ENCODE measurements at places on chromosomes 13 and 19. TPM values are rescaled to one million over a fixed set of nuclear protein-coding genes. Genes with fewer than 3 reads are reported as not detected.

ZNF253 gene
- 11.0 TPM for total RNA-seq

DNA sequence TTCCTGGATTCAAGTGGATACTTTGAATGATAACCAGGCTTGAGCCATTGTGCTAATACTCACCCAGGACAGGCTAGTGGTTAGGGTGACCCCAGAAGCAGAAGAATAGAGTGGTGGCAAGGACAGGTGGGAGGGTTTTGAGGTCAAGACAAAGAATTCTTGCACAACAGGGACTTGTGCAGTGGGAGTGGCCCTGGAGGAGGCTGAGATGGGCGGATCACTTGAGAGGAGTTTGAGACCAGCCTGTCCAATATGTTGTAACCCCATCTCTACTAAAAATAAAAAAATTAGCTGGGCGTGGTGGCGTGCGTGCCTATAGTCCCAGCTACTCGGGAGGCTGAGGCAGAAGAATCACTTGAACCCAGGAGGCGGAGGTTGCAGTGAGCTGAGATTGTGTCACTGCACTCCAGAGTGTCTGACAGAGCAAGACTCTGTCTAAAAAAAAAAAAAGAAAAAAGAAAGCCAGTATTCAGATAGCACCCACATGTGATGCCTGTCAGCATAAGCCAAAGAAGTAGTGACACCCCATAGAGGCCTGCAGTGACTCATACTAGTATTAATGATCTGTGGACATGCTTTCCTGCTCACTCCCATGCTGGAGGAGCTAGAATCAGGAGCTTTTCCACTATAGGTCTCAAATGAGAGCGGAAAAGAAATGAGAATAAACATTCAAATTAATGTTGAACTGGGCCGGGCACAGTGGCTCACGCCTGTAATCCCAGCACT is 78.7 kb downstream of the RNF17 start:
- no peak overlapping the region for H3K4me3 ChIP-seq
- H3K27ac ChIP-seq = no peak overlapping the region
- no peaks in the 10 kb centered on the region for H3K27me3 ChIP-seq
- no peaks in the 10 kb centered on the region for H3K36me3 ChIP-seq

DNA sequence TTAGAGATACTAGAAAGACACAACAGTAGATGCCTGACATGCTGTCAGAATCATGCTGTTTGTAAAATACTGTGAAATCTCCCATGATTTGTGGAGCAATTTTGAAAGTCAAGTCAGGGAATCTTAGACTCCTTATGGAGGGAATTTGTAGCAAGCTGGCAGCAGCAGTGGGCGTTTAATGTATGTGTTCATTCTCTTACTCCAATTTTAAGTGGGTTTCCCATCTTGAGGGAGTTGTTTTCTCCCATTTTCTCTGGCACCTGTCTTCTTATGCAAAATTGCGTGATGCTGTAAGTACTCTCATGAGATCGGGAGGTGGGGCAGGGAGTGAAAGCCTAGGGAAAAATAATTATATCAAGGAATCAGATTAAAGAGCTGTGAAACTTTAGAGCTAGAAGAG is 16.0 kb upstream of the GTF2F2 start:
- H3K27ac ChIP-seq = no peak overlapping the region
- no peak overlapping the region for H3K4me3 ChIP-seq
- no peak for DNase-seq
- H3K27me3 ChIP-seq = peaks cover 9% of the 10 kb centered on the region
- peaks cover 4% of the 10 kb centered on the region for H3K4me1 ChIP-seq
- no peaks in the 10 kb centered on the region for H3K36me3 ChIP-seq

- H3K27me3 ChIP-seq = no peaks in the 10 kb centered on the region
- peaks cover 1% of the 10 kb centered on the region for H3K36me3 ChIP-seq
- DNase-seq = no peak
- no peak overlapping the region for H3K27ac ChIP-seq
Observed at GRCh38 chr19:33811736-33812387, 15.2 kb downstream of the KCTD15 start.

- no peaks in the 10 kb centered on the region for H3K4me1 ChIP-seq
- DNase-seq = no peak
- H3K4me3 ChIP-seq = no peak overlapping the region
- H3K36me3 ChIP-seq = no peaks in the 10 kb centered on the region
- no peak overlapping the region for H3K27ac ChIP-seq
Observed at GRCh38 chr19:33832633-33833032, 36.0 kb downstream of the KCTD15 start.

BBC3 gene
- 14.6 TPM for total RNA-seq

- H3K36me3 ChIP-seq = no peaks in the 10 kb centered on the region
- no peak for DNase-seq
- H3K27ac ChIP-seq = no peak overlapping the region
- no peak overlapping the region for H3K4me3 ChIP-seq
- H3K4me1 ChIP-seq = no peaks in the 10 kb centered on the region
Observed at GRCh38 chr13:68806125-68806524, 1301.5 kb upstream of the ATXN8OS start.

- H3K36me3 ChIP-seq = no peaks in the 10 kb centered on the region
- no peak overlapping the region for H3K27ac ChIP-seq
- no peaks in the 10 kb centered on the region for H3K4me1 ChIP-seq
- H3K27me3 ChIP-seq = no peaks in the 10 kb centered on the region
Observed at GRCh38 chr13:61252213-61252612, 163.4 kb downstream of the PCDH20 start.

MBD3L3 gene
- total RNA-seq = not detected

DNA sequence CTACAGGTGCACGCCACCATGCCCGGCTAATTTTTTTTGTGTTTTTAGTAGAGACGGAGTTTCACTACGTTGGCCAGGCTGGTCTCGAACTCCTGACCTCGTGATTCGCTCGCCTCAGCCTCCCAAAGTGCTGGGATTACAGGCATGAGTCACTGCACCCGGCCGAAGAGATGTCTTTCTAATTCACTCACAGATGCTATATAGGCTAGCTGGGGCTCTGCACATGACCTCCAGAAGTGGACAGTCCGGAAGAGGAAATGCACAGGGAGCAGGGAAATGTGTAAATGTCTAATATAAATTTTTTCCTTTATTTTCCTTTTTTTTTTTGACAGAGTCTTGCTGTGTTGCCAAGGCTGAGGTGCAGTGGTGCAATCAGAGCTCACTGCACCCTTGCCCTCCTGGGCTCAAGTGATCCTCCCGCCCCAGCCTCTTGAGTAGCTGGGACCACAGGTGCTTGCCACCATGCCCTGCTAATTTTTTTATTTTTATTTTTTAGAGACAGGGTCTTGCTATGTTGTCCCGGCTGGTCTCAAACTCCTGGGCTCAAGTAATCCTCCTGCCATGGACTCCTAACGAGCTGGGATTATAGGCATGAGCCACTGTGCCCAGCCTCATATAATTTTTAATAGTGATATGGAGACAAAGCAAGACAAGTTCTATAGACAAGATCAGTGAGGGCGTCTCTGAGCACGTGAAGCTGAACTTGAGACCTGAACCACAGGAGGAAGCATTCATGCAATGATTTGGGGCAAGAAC is 8.4 kb downstream of the GIPC1 start:
- H3K27me3 ChIP-seq = no peaks in the 10 kb centered on the region
- H3K27ac ChIP-seq = no peak overlapping the region
- peaks cover 6% of the 10 kb centered on the region for H3K36me3 ChIP-seq
- no peak for DNase-seq

- peaks cover 64% of the 10 kb centered on the region for H3K27me3 ChIP-seq
- no peak overlapping the region for H3K4me3 ChIP-seq
- no peak for DNase-seq
- H3K4me1 ChIP-seq = peaks cover 18% of the 10 kb centered on the region
Observed at GRCh38 chr19:18226956-18227780, 930 bp upstream of the PDE4C start.

TMIGD2 gene
- total RNA-seq = 2.6 TPM

- H3K4me3 ChIP-seq = no peak overlapping the region
- H3K4me1 ChIP-seq = peaks cover 18% of the 10 kb centered on the region
- no peak for DNase-seq
- H3K36me3 ChIP-seq = no peaks in the 10 kb centered on the region
- no peaks in the 10 kb centered on the region for H3K27me3 ChIP-seq
- H3K27ac ChIP-seq = no peak overlapping the region
Observed at GRCh38 chr13:30125422-30126073, 181.8 kb downstream of the KATNAL1 start.

- no peaks in the 10 kb centered on the region for H3K4me1 ChIP-seq
- no peak overlapping the region for H3K27ac ChIP-seq
- DNase-seq = no peak
Observed at GRCh38 chr13:81199956-81200355, 859.0 kb upstream of the SPRY2 start.

DNA sequence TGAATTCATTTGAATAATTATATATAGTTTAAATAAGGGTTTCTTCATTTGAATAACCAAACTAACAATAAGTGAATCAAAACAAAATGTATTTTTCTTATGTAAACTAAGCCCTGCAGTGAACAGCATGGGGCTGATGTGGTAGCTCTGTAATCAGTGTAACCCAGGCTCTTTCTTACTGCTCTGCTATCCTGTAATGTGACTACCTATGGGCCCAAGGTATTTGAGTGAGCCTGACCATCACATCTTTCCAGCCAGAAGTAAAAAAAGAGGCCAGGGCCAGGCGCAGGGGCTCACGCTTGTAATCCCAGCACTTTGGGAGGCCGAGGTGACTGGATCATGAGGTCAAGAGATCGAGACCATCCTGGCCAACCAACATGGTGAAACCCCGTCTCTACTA is 494.6 kb downstream of the DCT start:
- no peaks in the 10 kb centered on the region for H3K4me1 ChIP-seq
- peaks cover 2% of the 10 kb centered on the region for H3K27me3 ChIP-seq
- no peak overlapping the region for H3K4me3 ChIP-seq
- no peak for DNase-seq
- H3K27ac ChIP-seq = no peak overlapping the region

GRCh38 chr19:55115446-55116065 is 1.9 kb downstream of the PPP1R12C start:
- H3K4me1 ChIP-seq = peaks cover 30% of the 10 kb centered on the region
- H3K27me3 ChIP-seq = no peaks in the 10 kb centered on the region
- no peak for DNase-seq
- peak overlapping the region; percentile 92 for H3K4me3 ChIP-seq
- peaks cover 12% of the 10 kb centered on the region for H3K36me3 ChIP-seq

FXYD7 gene
- 0.77 TPM for total RNA-seq

DNA sequence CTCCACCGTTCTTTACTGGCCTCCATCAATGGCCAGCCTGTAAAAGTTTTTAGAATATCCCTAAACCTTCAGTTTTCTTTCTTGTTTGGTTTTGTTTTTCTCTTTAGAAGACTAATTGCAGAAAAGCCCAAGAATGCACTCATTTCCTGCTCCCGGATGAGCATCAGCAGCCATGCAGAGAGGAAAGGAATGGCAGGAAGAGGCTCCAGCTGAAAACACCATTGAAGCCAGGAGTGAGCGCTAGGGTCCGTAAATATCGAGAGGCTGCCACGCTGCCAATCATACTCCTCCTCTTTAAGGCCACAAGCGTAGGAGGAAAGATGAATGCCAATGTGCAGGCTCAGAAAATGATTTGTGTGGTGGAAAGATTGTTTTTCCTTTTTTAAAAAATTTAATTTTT is 57.4 kb upstream of the UBE2L5 start:
- DNase-seq = no peak
- no peaks in the 10 kb centered on the region for H3K27me3 ChIP-seq
- H3K4me3 ChIP-seq = no peak overlapping the region
- H3K4me1 ChIP-seq = peaks cover 17% of the 10 kb centered on the region

GATAD2A gene
- total RNA-seq = 114 TPM

DNA sequence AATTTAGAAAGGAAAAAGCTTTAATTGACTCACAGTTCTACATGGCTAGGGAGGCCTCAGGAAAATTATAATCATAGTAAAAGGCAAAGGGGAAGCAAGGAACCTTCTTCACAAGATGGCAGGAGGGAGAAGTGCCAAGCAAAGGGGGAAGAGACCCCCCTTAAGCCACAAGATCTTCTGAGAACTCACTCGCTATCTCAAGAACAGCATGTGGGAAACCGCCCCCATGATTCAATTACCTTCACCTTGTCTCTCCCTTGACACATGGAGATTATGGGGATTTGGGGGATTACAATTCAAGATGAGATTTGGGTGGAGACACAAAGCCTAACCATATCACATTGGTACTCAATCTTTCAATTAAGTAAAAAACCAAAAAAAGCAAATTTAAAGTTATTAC is 1778.7 kb upstream of the MIR17HG start:
- no peaks in the 10 kb centered on the region for H3K36me3 ChIP-seq
- H3K27me3 ChIP-seq = no peaks in the 10 kb centered on the region
- H3K4me3 ChIP-seq = no peak overlapping the region
- H3K27ac ChIP-seq = no peak overlapping the region
- no peaks in the 10 kb centered on the region for H3K4me1 ChIP-seq

DNA sequence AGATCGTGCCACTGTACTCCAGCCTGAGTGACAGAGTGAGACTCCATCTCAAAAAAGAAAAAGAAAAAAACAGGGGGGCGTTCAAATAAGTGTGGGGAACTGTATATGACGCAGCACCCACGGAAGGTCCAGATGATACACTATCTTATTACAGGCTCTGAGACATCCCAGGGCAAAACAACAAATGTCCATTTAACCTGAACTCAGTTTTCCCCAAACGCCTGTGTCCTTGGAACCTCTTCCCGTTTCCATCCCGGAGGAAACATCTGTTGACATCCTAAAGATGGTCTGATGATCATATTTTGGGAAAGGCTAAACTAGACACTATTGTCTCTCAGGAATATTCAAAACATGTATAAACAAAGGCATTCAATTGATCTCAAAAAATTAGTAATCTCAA is 72.4 kb downstream of the COL4A1 start:
- H3K4me3 ChIP-seq = no peak overlapping the region
- peaks cover 29% of the 10 kb centered on the region for H3K27me3 ChIP-seq
- no peaks in the 10 kb centered on the region for H3K4me1 ChIP-seq
- no peak for DNase-seq
- no peak overlapping the region for H3K27ac ChIP-seq

GRCh38 chr13:73228546-73228945 is 169.7 kb downstream of the KLF5 start:
- H3K27me3 ChIP-seq = peaks cover 4% of the 10 kb centered on the region
- H3K4me1 ChIP-seq = peaks cover 38% of the 10 kb centered on the region
- H3K4me3 ChIP-seq = no peak overlapping the region
- peak; percentile 16 for DNase-seq
- H3K36me3 ChIP-seq = no peaks in the 10 kb centered on the region

DNA sequence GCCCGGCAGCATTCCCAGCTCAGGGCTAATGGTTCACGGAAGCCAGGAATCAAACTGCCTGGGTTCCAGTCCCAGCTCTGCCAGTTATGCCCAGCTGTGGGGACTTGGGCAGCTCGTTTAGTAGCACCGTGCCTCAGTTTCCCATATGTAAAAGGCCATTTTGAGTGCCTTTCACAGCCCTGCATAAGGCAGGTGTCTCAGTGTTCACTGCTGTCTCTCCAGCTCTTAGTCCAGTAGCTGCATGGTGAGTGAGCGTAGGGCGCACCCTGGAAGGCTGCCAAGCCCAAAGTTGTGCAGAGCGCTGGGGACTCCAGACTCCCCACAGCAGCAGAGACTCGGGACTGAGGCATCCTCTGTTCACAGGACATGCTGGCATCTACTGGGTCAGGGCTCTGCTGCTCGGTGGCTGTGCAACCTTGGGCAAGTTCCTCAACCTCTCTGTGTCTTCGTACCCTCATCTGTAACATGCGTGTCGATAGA is 5.5 kb downstream of the RPL28 start:
- no peak for DNase-seq
- no peaks in the 10 kb centered on the region for H3K27me3 ChIP-seq
- H3K36me3 ChIP-seq = peaks cover 44% of the 10 kb centered on the region
- peaks cover 36% of the 10 kb centered on the region for H3K4me1 ChIP-seq
- no peak overlapping the region for H3K4me3 ChIP-seq
- H3K27ac ChIP-seq = no peak overlapping the region

- peaks cover 11% of the 10 kb centered on the region for H3K4me1 ChIP-seq
- no peak for DNase-seq
- no peak overlapping the region for H3K27ac ChIP-seq
- no peak overlapping the region for H3K4me3 ChIP-seq
Observed at GRCh38 chr13:113746671-113747070, 12.4 kb upstream of the TMEM255B start.

All from activated CD4-positive, alpha-beta memory T cell treated with anti-CD3 and anti-CD28 coated beads for 36 hours (primary cell).